Activated CD4-positive, alpha-beta T cell treated with anti-CD3 and anti-CD28 coated beads, Interleukin-2, amount 50 U/mL, for 16 hours (primary cell): ENCODE measurements at places on chromosomes 7 and 10.

- no peak for DNase-seq
Observed at GRCh38 chr10:86402283-86402941, 35.8 kb upstream of the GRID1 start.

GRCh38 chr10:97748116-97748515 lies 11.2 kb downstream of the ZFYVE27 start:
- DNase-seq: no peak

- peak; percentile 34 for DNase-seq
Observed at GRCh38 chr7:129553899-129554461, 51.6 kb downstream of the SMKR1 start.

- no peak for DNase-seq
Observed at GRCh38 chr7:3510101-3511020, 209.3 kb downstream of the SDK1 start.

- DNase-seq: no peak
Observed at GRCh38 chr7:18505870-18506460, 10.4 kb downstream of the HDAC9 start.

GRCh38 chr10:46323176-46323575 lies 36.4 kb downstream of the ANTXRL start:
- no peak for DNase-seq

DNA sequence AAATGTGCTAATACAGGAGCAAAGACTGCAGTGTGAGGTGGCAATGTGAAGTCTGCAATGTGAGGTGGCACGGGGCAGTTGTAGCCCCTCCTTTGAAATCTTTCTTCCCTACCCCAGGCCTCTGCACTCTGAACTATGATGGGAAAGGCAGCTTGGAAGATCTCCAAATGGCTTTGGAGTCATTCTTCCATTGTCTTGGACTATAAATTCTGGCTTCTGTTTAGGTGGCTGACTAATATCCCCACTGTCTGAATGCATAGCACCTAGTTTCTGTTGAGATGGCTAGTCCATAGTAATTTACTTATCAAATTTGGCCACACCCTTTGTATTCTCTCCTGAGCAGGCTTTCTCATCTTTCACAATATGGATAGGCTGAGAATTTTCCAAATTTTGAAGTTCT lies 175.0 kb downstream of the CFTR start:
- no peak for DNase-seq
